Fibroblast of skin of left biceps (primary cell): ENCODE measurements at places on chromosomes 3 and 15.

GRCh38 chr3:3799173-3800079 is at the start of gene LRRN1:
Gene LRRN1, plus strand, starts transcription at chr3:3799431. Its CDS starts 45,211 bp downstream, at chr3:3844642.
- DNase-seq, result no peak

- no peak for DNase-seq
Observed at GRCh38 chr3:195066441-195066841, 204.5 kb downstream of the XXYLT1 start.

DNA sequence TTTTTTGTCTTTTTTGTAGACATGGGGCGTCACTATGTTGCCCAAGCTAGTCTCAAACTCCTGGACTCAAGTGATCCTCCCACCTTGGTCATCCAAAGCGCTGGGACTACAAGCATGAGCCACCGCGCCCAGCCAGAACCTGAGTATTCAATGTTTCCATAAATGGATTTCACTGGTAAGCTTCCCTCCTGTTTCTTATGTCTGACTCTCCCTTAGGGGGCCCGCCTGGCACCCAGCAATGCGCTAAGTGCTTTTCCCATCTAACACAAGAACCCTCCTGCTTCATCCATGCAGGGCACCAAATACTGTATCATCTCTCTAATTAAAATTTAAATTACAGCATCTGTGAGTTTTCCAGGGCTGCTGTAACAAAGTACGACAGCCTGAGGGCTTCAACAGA is 44.9 kb downstream of the KLF15 start:
- DNase-seq, result no peak

DNA sequence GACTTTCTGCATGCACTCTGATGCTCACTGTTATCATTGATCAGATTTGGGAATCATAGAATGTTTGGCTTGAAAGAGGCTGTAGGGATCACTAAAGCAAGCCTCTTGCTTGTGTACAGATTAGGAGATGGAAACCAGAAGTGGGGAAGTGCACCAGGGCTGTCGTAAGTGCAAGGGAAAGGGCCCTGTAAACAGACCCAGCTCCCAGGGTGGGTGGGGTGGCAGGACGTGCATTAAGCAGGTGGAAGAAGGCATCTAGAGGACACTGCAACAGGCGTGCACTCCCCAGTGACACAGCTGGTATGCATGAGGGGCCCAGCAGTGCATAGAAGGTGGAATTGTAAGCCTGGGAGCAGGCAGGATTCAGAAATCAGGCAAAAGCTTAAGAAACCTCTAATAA is 58.0 kb upstream of the SLC7A14 start:
- no peak for DNase-seq

GRCh38 chr3:156816091-156816793 is 9.9 kb upstream of the LEKR1 start:
- no peak for DNase-seq

DNA sequence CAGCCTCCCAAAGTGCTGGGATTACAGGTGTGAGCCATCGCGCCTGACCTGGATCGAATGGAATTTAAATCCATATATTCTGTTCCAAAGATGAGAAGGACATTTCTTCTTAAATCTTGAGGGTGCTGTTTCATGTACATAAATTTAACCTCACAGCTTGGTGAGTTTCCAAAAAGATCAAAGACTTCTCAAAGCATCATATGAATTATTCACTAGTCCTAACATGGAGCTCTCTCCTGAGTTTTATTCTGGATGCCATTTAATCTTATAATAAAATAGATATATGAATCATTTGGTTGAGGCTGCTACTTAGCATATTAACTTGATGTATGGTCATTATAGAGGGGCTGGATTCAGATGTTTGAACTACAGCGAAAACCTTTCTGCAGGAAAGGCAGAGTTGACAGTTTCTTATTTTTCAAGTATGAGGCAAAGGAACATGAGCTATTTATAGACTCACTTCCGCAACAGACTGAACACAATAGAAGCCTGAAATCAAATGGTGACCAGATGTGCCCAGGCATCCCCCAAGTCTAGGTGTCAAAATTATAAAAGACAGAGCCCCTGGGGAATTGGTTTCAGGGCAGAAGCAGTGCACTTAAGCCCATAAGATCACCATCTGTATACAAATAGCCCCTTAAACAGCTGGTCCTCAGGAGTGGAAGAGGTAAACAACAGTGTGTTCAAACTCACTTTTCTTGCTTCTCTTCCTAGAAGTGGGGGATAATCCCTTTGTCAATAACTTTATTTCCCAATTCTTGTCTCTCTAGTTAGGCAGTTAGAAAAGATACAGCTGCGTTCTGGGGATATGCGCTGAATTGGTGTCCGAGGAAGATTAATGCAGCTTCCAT is 29.7 kb downstream of the STARD9 start:
- no peak for DNase-seq

GRCh38 chr3:196498297-196498696 is 5.3 kb downstream of the RNF168 start:
- no peak for DNase-seq

DNA sequence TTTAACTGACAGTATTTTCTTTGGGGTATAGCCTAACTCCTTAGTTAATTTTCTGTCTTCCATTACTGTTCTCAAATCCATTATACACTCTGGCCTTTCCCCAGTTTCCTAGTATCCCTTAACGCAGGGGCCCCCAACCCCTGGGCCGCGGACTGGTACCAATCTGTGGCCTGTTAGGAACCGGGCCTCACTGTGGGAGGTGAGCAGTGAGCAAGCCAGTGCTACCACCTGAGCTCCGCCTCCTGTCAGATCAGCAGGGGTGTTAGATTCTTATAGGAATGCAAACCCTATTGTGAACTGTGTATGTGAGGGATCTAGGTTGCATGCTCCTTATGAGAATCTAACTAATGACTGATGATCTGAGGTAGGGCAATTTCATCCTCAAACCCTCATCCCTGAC is 75.1 kb downstream of the DOCK3 start:
- DNase-seq, result no peak

GRCh38 chr15:36108541-36108940 is 470.9 kb upstream of the CDIN1 start:
- DNase-seq, result no peak

GRCh38 chr3:169886671-169887070 is 16.9 kb upstream of the LRRC31 start:
- DNase-seq, result no peak

GRCh38 chr15:97976766-97977503 is 16.4 kb downstream of the ARRDC4 start:
- no peak for DNase-seq

DNA sequence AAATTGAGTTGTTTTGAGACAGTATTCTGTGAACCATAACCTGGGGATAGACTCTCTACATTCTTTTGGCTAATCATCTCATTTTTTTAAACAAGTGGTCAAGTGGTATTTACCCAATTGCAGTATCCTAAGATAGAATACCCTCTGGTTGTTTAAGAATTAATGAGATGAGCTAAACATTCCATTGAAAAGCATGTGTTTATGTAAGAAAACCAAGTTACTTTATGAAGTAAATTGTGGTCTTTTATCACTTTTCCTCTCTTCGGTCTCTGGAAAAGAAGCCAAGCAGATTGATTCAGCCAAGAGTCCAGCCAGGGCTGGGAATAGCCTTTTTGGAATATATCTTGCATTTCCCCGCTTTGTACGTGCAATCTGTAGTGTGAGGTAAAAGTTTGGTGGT is 185.7 kb upstream of the TOPAZ1 start:
- no peak for DNase-seq

GRCh38 chr15:88543065-88543776 is 3.3 kb downstream of the DET1 start:
- no peak for DNase-seq

- DNase-seq, result no peak
Observed at GRCh38 chr3:71360180-71360579, 223.3 kb downstream of the FOXP1 start.

DNA sequence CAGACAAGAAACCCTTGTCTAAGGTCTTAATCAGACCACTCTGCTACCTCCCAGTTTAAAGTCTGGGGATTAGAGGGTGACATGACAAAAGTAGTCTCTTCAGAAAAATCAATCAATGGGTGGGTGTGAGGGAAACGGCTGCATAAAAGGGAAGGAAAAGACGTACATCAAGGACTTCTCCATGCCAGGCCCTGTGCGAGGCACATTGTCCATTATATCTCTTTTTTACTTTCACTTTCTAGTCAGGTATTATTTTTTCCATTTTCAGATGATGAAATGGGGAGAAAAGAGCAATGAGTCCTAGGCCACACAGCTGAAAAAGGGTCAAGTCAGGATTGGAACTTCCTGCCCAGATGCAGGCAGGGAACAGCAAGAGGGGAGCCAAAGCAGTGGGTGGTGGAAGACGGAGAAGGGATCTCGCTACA is 4.6 kb upstream of the CX3CR1 start:
- DNase-seq, result no peak

DNA sequence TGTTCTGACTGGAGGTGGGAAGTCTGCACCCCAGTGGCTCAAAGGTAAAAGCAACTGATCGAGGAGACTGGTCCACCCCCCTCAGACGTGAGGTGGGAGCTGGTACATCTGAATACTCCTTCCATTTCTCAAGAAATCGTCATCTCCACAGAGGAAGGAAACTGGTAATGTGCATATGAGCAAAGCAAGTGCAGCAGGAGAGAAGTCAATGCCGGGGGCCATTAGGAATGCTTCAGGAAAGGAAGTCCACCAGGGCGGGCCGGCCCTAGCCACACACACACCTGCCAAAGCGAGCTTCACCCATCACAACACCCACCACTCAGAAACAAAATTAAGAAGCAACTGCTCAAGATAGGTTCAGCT is 8.5 kb downstream of the TBC1D2B start:
- DNase-seq, result no peak

DNA sequence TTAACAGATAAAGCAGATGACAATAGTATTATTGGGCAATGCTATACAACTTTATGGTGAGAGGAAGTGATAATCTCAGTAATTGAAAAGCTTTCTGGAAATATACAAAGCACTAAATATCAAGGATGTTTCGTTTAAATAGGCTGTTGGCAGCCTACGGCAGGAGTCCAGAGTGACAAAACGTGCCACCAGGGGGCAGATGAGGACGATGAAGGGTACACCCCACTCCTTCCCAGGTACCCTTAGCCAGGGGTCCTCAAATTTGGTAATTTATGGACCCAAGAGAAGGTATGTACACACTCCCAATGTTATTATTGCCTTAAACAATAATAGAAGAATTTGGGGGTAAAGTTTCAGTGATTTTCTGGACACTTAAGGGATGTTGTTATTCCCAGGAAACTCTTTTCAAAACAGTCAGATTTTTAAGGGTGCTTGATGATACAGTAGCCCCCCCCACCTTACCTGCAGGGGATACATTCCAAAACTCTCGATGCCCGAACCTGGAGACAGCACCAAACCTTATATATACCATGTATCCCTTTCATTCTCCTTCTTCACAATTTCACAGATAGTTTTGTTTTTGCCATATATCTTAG is 1.4 kb upstream of the MAGEL2 start:
- no peak for DNase-seq

GRCh38 chr3:23372285-23372684 is 169.2 kb downstream of the UBE2E2 start:
- DNase-seq, result no peak

DNA sequence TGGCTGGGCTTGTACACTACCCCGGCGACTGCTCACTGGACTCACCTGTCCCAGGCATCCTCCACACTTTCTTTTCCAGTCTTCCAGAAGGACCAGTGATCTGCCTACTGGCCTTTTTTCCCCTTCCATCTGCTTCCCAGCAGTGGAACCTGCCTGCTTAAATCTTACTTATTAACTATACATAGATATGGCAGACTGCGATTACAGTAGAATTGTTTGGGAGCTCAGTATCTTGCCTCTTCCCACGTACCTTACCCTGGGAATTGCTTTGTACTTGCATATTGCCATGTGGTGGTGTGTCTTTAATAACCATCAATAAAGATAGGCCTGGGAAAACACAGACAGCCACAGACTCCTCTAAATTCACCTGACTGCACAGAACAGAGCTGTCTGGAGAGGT is 11.8 kb upstream of the HES1 start:
- DNase-seq, result no peak

GRCh38 chr3:126618021-126618420 is 36.9 kb downstream of the TXNRD3 start:
- DNase-seq, result no peak

DNA sequence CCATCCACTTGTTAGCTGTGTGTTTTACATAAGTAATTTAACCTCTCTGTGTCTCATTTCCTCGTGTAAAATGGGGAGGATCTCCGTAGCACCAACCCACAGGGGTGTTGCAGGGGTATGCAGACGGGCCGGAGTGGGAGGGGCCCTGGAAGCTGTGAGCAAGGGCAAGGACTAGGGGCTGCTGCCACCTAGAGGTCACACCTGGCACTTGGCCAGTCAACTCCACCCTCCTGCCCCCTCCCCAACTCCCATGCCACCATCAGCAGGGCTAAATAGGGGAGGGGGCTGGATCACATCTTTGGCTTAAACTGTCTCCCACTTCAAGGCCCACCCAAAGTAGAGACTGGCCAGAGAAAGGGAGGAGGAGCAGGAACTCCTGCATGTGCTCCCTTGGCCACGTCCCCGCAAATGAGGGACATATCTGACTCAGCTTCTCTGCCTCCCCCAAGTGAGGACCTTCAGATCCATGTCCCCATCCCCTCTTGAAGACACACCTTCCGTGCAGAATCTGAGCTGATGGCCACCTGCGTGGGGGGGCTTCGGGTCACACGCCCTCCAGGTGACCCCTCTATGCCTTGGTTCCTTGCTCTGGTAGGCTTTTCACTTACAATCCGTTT is 2.6 kb downstream of the CCDC9B start:
- no peak for DNase-seq

GRCh38 chr15:85746641-85747040 is 48.1 kb downstream of the KLHL25 start:
- DNase-seq, result no peak

- DNase-seq, result no peak
Observed at GRCh38 chr3:123379041-123379830, 69.7 kb downstream of the ADCY5 start.

DNA sequence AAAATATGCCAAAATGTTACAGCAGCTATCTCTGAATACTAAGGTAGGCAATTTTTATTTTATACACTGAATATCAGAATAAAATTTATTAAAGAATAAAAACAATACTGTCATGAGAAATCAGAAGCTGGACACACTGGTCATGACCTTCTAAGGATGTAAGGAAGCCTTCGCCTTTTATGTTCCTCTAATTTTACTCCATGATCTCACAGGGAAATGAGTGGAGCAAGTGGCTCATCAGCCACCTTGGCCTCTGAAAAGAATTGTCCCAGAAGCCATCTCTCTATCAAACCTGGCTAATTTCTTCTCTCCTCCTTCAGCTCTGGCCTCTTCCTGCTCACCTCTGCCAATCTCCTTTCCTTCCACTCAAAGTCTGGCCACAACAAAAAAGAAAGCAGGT is 48.6 kb downstream of the THRB start:
- DNase-seq, result no peak

DNA sequence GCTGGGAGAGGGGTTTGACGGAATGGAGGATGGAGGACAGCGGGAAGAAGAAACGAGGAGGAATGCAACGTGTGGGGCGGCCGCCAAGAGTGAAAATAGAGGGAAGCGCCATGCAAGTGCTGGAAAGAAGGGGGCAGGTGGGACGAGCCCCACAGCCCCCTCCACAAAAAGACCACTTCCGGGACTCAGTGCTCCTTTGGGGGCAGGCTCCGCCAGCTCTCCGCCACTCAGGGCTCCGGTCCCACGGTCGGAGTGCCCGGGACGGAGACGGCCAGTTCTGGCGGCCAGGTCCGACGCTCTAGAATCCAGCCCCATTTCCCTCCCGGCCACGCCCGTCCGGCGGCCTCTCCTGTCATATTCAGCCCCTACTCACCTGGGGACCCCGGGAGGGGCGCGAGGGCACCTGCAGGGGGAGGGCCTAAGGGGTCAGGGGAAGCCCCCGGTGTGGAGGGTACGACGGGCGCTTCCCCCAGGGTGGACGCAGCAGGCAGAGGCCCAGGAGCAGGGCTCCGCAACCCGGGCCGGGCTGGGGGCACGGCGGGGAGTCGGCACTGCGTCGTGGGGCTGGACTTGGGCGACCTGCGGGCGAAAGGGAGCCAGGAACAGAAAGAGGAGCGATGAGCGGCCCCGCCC is 25.5 kb upstream of the CSPG4 start:
- no peak for DNase-seq
